ENCODE measurements at places on chromosomes 5 and 9. TPM values are rescaled to one million over a fixed set of nuclear protein-coding genes. Genes with fewer than 3 reads are reported as not detected.

- DNase-seq: no peak
Observed at GRCh38 chr9:38680837-38681445, 39.0 kb downstream of the FAM240B start.

DNA sequence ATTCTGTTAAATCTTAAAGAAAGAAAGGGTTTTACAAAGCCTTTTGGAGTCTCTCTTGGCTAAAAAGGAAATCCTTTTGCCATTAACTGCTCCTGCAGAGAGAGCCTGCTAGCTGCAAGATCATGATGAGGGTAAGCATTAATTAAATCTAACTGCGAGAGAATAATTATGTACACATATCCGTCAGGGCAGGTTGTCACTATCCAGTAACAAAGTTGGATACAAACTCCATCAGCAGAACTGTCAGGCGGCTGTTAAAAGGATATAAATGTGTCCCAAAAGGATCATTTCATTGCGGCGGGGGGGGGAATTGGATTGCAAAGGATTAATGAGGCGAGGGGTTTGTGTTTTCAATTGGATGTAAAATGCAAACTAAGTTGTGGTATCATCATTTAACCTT, 289.3 kb downstream of the ASTN2 start:
- no peak for DNase-seq

DNA sequence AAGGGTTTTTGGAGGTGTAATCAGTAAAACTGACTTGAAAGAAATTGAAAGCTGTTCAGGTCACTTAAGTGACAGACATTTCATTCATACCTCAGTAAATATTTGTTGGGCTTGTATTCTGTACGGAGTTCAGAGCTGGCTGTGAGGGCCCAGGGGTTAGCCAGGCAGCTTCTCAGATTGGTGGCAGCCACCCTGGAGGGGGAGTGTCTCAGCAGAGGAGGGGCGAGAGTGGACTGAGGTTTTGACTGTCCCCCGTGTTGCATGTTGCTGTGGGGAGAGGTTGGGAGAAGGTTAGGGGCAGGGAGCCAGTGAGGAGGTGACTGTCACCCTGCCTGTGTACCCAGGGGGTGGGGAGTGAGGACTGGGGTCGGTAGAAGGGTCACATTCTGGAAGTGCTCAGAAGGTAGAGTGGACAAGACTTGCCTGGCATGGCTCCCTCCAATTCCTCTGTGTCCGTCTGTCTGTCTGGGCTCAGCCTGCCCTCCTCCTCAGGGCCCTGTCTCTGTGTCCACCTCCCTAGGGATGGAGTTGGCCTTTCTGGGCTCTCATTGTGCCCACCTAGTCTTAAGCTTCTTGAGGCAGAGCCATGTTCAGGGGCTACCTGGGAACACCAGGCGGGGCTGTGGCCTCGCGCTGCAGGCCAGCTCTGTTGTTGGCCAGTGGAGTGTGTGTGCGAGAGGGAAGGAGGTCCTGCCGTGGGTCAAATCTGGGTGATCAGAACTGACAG, 4.4 kb downstream of the PHF2 start:
- no peak for DNase-seq

GRCh38 chr5:135236908-135237747, 161.9 kb downstream of the MACROH2A1 start:
- no peak for DNase-seq

DNA sequence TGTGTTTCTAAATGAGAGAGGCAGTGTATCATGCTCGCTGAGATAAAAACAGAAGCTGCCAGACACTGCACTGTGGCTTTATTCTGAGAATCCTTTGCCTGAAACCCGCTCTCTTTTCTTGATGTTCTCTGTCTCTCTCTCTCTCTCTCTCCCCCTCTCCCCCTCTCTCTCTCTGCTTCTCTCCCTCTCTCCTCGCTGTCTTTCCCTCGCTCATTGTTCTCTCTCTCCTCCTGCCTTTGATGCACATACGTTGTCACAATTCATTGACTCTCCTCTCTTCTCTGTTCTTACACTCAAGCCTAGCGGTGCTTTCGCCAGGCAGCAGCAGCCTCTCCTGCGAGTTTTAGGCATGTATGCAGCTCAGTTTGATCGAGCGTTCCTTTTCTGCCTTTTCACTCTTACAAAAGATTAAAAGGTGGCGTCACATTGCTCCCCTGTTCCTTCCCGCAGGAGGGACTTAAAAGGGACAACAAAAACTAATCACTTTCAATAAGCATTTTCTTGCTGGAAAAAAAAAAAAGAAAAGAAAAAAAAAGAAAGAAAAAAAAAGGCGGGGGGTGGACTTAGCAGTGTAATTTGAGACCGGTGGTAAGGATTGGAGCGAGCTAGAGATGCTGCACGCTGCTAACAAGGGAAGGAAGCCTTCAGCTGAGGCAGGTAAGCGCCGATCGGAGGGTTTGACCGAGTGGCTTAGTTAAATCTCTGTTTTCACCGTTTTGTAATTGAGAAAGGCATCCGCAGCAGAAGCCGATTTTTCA, 717.9 kb upstream of the WWC1 start:
- DNase-seq: no peak

DNA sequence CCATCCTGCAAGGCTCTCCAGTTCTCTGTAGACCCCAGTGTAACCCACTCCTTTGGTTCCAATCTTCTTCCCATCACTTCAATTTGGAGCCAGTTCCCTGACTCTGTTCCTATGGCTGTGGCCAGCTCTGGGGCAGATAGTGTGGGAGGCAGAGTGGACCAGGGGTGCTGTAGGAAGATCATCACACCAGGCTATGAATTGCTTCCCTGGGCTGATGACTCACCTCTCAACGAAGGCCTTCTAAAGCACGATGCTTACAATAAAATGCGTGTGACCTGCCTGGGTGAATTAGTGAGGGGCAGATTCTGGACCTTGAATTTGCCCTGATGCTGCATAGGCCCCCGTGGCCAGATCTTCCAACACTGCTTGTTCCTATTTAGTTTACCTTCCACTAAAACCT, 289.7 kb downstream of the FBXL7 start:
- no peak for DNase-seq

GRCh38 chr5:51383131-51384121, at the start of gene ISL1:
Gene ISL1 (plus strand): TSS chr5:51383448. CDS start chr5:51383672, 224 bp downstream.
- peak; percentile 8 for DNase-seq

DNA sequence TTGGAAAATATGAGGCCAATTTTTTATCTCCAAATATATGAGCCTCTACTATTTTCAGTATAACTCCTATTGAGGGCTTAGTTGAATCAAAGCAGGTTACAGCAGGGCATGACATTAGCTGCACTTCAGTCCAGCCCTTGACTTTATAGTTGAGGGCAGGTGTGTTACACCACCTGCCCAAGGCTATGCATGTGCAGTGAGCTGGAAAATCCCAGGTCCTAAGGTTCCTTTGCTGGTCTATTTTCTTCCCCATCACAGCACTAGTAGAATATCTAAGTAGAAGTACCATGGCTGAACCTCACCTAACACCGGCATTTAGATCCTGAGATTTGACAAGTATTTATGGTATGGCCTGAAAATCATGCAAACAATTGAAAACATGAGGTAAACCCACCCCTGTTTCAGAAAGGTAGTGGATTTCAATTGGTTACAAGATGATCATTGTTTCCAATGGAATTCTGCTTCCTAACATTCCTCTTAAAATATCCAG, 201.1 kb downstream of the SEMA5A start:
- no peak for DNase-seq

DNA sequence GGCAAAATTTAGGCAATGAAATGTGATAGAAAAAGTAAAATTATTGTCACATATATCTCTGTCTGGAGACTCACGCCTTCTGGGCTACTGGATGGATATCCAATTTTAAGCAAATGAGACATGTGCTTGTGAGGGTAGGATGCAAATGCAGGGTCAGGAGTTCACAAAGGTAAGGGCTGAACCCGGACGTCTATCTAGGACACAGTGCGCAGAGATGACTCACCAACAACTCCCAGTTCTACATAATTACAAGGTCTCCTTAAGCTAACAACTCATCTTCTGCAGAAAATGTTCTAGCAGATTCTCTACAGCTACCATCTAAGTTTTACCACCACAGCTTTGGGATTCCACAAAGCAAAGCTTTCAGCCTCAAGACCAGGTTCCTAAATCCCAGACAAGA, 160.5 kb downstream of the ENTREP1 start:
- DNase-seq: no peak

DNA sequence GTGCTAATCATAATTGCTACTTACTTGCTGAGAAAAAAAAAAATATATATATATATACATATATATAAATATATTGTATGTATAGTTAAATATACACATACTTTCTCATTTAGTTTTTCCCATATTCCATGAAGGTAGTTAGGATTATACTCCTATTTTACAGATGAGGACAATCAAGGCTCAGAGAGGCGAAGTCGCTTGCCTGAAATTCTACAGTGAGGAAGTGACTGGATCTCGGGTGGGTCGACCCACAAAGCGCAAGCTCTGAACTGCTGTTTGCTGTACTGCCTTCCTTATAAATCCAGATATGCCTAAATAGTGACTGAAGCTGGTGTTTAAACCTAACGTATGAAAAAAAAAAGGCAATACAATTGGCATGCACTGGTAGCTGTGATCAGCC, 148.3 kb upstream of the TBC1D2 start:
- DNase-seq: no peak

DNA sequence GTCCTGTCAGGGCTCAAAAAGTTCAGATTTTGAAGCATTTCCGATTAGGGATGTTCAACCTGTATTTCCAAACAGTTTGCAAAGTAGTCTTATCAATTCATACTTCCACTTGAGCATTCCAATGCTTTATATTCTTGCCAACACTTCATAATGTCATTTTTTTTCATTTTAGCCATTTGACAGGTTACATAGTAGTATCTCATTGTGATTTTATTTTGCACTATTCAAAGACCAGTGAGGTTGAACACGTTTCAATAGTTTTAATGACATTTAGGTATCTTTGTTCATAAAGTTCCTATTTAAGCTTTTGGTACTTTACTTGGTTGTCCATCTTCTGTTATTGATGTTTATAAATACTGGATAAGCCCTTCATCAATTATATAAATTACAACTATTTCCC, 71.4 kb downstream of the CEP120 start:
- DNase-seq: no peak

Gene TIMD4
- not detected for total RNA-seq

DNA sequence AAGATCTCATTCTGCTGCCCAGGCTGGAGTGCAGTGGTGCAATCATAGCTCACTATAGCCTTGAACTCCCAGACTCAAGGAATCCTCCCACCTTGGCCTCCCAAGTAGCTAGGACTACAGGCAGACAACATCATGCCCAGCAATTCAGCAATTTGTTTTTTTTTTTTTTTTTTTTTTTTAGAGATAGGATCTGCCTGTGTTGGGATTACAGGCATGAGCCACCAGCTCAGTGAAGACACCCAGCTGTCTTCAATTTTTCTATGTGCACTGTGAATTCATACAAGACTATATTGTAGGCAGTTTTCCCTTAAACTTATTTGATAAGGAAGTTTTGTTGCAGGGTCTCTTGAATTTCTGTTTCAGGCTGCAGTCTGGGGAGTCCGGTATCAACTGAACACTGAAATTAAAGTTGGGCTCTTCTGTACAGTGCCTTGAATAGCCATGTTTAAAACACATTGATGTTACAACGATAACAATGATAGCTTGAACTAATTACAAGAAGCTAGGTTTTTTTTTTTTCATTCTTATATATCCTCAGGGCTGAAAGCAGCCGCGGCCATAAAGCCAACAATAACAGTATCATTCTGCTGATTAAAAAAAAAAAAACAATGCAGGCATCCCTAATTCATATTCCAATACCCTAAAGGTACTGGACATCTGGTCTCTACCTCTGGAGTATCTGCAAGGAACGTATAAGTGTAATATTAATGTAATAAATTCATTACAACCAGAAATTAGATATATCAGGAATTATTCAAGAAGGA, 63.5 kb downstream of the MPDZ start:
- no peak for DNase-seq

GRCh38 chr9:126295936-126296600, 30.6 kb upstream of the MVB12B start:
- DNase-seq: no peak

Gene SLC6A7
- not detected for total RNA-seq

DNA sequence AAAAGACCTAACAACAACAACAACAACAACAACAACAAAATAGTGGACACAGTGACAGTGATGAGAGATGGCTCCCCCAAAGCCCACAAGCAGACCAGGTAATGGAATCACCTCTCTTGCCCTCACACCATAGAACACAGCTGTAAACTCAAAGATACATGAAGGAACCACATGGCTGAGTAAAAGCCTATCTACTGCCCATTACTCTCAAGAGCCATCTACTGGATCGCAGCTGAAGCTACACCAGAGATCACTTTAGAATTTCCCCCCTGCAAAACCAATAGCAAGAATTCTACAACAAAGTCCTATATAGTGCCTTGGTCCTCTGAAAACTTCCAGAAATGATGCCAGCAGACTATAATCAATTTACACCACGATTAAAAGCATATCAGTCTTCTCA, 1537.6 kb upstream of the CDH9 start:
- DNase-seq: no peak

DNA sequence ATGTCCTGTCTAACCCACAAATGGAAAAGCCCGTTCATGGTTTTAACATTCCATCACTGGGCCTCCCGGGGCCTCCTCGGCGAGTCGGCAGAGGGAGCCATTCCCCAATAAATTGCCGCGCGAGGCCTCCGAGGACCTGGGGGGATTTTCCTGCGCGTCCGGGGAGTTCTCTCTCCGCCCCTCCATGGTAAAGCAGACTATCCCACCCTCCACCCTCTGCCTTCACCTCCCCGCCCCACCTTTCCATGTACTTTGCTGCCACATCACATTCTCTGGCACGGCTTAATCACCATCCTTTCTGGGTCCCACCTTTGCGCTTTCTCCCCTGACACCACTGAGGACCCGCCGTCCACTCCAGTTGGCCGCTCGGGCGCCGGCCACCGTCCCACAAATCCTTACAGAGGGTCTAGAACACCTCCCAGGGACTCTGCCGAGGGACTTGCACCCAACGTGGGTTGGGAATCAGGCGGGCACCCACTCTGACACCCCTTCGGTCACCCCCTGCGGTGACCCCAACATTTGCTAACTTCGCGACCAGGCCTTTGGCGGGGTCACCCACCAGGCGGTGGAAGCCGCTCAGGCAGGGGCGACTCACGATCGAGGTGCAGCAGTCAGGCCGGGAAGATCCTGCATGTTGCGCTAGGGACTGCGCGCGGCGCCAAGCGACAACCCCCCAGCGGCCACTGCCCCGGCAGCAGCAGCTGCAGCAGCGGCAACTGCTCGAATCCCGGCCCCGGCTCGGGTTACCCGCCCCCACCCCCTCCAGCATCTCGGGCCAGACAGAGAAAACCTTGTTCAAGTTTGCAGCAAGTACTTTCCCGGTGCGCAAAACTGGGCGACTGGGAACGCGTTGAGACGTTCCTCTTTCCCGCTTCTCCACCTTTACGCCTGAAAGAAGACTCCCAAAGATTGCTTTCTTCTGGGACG, at the start of gene MEGF10:
MEGF10 (plus strand) TSS at position 778 of the 927 bp plus-strand sequence. CDS start 40,513 bp downstream, outside the sequence.
- DNase-seq: no peak

DNA sequence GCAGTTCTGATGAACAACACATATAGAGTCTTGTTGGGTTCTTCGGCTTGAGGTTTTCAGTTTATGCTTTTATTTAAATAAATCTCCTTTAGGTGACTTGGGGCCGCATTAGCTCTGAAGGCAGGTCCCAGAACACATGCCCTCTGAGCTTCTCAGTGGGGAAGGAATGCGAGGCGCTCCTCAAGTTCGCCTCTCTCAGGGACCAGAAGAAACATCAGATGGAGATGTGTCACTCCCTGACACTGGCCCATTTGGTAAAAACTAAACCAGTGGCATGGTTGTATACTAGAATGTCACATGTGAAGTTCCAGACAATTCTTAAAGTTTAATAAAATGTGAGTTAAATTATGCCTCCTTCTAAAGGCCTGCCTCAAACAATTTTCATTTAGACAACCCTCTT, 1.9 kb downstream of the MACROH2A1 start:
- no peak for DNase-seq

GRCh38 chr5:81247441-81247972, 14.4 kb downstream of the CKMT2 start:
- no peak for DNase-seq

- DNase-seq: no peak
Observed at GRCh38 chr5:170497311-170498038, 6.3 kb upstream of the KCNIP1 start.

Gene FAM53C
- total RNA-seq: 30.8 TPM

Data from pulmonary artery endothelial cell (primary cell).